ENCODE measurements at places on chromosomes 4 and X.

DNA sequence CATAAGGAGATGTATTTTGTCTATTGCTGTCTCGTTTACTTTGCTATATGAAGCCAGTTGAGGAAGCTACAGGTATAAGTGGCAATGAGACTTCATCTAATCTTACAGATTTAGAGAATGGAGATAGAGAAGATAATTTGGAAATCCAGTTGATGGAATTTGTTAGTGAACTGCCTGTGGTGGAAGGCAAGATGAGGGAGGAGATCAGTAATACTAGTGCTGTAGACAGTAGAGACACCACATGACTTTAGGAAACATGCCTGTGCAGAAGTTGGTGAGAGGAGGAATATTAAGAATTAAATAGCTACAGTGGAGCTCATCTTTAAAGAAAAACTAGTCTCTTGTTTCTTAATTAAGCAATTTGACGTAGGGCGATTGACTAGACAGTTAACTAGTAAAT lies 51.3 kb downstream of the RBPJ start:
- no peak for DNase-seq

- DNase-seq: no peak
Observed at GRCh38 chr4:104472766-104473165, 21.9 kb downstream of the CXXC4 start.

DNA sequence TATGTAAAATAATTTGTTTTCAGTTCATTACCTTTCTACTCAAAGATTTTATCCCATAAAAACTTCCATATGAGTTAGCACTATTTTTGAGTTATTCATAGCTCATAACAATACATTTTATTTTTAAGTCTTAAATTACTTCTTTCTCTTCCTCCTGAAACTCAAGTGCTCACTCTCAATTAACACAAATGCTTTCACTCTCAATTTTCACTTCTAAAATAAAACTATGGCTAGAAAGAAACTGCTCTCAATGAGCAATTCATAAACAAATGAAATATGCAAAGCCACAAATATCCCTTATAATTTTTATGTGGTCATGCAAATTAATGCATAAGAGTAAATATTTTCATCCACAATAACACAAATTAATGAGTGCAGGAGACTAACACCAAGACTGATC lies 38.8 kb downstream of the MAML3 start:
- DNase-seq: no peak

DNA sequence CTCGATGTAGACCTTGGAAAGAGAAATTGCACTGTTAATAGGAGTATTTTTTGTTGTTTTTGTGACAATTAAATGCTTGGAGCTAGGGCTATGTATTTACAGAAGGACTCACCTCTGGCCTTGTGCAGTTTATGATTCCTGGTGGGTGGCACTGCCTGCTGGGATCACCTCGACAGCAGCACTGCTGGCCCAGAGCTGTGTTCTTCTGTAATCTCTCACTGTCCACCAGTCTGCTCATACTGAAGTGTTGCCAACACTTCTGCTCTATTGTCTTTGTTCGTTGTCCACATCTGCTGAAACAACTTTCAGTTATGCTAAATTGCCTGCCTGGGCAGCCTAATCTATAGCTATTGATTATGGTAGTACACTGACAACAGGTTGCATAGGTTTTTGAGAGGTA lies 194.4 kb upstream of the ANK2 start:
- DNase-seq: no peak

DNA sequence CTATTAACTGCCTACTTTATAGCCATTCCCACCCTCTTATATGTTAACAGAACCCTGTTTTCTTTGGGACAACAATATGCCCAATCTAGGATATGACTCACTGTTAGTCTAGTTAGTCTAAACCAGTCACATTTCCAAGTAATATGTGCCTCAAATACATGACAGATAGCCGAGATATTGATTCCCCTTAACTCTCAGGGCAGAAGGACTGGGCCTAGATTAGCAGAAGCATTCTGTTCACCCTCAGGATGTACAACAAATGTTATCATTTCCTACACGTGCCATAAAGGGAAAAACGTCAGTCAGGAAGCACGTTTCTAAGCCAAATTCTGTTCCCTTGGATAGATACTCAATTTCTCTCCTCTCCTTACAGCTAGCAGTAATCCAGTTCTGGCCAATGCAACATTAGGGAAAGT lies 114.1 kb downstream of the SLC10A7 start:
- DNase-seq: no peak

GRCh38 chrX:120604361-120604782 lies 471 bp downstream of the MCTS1 start:
- no peak for DNase-seq

GRCh38 chrX:41580423-41581064 lies 108.2 kb upstream of the GPR34 start:
- DNase-seq: no peak

DNA sequence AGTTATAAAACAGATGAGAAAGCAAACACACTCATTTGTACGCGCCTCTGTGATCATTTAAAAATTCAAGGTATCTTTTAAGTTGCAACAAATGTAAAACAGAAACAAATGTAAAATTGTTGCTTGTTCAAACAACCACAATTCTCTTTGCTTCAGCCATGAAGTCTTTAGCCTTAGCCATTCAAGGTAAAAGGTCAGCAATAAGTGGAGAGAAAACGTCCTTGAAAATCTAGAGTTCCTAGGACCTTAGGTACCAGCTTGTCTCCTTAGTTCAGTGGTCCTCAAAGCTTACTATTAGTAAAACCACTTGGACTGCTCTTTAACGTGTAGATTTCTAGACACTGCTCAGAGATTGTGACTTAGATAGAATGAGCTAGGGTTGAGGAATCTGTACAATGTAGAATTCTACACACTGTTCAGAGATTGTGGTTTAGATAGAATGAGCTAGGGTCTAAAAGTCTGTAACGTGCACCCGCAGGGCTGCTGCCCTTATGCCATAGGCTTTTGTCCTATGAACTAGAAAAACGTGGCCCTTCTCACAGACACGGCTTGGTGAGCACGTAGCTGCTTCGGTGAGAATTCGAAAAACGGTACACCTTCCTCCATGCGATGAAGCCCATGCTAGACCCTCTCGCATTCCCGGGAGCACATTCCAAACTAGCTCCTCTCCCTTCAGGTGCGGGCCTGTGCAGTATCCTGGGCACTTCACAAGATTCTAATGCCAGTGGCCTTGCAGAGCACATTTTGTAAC lies 1.7 kb downstream of the PLAC8 start:
- DNase-seq: no peak

GRCh38 chr4:129387666-129388065 lies 291.7 kb downstream of the C4orf33 start:
- DNase-seq: no peak

DNA sequence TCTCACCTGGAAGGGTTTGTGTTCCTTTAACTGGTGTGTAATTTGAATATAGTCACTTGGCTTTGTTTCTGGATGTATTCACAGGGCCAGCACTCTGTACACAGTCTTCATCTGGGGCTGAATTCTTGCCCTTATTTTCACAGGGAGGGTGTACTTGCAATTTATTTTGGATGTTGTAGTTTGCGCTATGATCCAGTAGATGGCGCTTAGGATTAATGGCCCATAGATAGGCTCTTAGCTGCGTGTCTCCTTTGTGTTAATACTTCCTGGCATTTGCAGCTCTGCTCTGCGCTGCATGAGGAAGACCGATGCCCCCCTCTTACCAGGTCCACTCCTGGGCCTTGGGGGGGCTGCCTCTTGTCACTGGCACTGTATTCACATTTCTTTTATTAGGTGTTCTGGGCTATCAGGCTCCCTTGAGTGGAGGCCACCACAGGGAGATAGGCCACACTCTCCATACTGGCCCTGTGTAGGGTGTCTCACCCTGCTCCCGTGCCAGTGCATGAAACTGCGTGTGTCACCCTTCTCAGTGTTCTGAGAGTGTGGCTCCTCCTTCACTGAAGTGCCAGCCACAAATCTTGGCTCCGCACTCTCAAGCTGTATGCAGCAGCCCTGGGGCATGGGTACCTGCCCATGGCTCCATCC lies 562.2 kb downstream of the ZIC3 start:
- DNase-seq: no peak

DNA sequence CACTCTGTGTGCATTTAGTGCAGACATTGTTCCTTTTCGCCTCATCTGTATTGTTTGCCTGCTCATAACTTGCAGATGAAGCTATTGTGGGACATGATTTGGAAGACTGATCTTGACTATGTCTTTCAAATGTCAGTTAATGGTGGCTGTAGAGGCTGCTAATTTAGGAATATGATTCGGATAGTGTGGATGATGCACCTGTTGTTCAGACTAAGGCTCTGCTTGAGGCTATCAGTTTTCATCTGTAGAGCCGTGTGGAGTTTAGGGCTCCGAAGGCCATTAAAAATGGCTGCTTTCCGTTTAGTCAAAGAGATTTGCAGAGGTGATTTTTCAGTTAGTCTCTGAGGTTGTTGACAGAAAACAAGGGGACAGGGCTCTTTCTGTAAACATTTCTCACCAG lies 102.0 kb downstream of the GBA3 start:
- no peak for DNase-seq

GRCh38 chrX:143664302-143664701 lies 28.4 kb upstream of the SLITRK4 start:
- no peak for DNase-seq

DNA sequence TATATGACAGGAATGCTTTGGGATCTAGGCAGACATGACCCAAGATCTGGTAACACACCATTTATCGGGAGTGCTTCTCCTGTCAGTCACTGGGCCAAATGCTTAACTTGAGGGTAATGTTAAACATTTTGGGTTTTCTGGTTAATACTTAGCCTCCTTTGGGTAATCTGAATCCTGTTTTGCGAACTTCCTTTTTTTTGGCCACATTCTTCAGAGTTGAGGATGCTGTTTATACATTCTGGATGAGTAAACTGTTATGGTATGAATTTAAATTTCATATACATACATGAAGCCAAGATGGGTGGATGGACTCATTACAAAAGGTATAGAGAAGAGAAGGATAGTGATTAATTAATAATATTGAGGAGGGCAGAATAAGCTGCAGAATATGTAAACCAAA lies 36.1 kb downstream of the MID1IP1 start:
- no peak for DNase-seq

- DNase-seq: no peak
Observed at GRCh38 chr4:183599284-183599683, 59.7 kb downstream of the RWDD4 start.

DNA sequence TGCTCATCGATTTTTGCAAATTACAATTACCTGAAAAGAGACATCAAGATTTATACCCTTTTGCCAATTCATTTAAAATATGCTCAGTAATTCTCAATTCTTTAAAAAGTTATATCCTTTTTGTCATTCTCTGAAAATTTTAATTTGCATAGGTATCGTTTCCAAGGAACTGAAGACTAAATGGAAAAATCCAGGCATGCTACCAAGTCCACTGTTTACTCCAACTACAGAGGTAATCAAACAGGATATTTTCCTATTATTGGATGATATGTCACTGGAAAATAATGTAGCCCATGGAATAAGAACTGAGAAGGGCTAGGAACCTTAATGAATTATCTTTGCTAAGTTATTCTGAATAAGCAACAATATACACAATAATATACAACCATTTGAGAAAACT lies 132.7 kb downstream of the THOC2 start:
- DNase-seq: no peak

- DNase-seq: no peak
Observed at GRCh38 chrX:4831574-4831973, 1118.1 kb upstream of the PRKX start.

- no peak for DNase-seq
Observed at GRCh38 chr4:156832886-156833285, 138.7 kb downstream of the PDGFC start.

DNA sequence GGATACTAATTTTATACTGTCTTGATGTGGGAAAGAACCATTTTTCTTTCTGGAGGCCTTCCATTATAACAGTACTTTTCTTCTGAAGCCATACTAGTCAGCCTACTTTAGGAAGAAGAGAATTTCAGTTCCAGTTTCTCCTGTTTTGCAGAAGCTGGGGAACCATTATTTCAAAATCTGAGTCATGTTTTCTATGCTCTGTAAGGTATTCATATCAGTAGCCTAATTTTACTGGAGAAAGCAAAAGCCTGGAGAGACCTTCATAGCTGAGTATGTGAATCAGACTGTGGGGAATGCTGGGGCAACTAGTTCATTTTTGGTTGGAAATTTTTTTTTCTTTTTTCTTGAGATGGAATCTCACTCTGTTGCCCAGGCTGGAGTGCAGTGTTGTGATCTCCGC lies 22.4 kb downstream of the AFF1 start:
- no peak for DNase-seq

- DNase-seq: no peak
Observed at GRCh38 chr4:153341575-153342090, 2.9 kb upstream of the MND1 start.

DNA sequence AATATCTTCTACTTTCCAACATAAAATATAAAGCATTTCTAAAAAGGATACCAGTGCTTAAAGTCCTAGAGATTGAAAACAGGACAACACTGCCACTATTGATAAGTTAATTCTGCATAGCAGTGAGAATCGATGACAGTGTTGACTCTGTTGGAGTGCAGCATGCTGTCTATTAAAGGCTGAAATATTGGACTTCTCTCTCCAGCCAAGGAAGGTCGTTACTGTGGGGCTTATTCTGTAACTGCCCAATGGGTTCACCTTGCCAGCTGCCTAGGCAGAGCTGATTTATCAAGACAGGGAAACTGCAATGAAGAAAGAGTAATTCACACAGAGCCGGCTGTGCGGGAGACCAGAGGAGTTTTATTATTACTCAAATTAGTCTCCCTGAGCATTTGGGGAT lies 37.7 kb upstream of the PGM2 start:
- no peak for DNase-seq

DNA sequence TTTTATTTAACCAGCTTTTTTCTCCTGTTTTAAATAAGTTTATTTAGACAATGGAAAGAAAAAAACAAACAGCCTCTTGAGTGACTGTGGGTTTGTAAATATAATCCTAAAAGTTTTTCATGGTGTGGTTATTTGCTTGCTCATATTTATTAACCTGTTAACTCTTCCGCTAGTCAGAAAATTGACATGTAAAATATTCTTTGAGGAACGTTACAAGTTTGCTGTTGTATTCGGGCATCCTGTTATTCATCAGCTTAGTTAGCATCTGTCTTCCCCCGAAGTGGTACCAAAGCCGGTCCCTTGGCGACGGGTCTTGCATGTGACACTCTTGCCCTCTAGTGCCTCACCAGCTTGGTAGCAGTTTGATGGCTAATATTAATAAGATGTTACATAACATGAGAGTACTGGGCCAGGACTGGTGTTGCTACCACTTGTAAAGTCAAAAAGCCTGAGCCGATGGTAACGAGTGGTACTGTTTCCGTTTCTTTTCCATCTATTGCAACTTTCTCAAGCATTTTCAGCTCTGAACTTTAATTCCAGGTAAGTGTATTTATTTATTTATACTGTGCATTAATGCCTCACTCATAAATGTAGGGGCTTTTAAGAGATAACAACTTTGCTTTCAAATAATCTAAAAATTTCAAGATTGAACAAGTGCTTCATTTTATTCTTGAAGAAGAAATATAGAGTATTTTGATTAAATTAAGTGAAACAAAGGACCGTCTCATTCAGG lies at the start of gene NDST3:
Gene NDST3, plus strand, starts transcription at position 434 of the 733 bp plus-strand sequence. CDS start 19,425 bp downstream, outside the sequence.
- no peak for DNase-seq

- DNase-seq: no peak
Observed at GRCh38 chr4:40211224-40212185, 14.7 kb downstream of the RHOH start.
